ENCODE measurements at places on chromosomes 4 and X.

- DNase-seq: no peak
These were observed 37.5 kb upstream of the FHDC1 start for GRCh38 chr4:152898606-152899005.

DNA sequence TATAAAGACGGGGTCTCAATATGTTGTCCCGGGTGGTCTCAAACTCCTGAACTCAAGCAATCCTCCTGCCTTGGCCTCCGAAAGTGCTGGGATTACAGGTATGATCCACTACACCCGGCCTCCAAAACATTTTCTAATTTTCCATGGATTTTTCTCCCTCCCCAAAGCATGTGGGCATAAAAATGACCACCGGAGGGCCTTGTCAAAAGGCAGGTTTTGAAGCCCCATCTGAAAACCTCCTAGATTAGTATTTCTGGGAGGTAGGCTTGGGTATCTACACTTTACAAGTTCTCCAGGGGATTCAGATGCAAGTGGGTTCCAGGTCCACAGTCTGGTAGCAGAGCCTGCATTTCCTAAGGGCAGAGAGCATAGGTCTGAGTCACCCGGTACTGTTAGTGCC is 1.4 kb upstream of the GPR173 start:
- DNase-seq: no peak

GRCh38 chr4:124866301-124866700 is 153.8 kb upstream of the ANKRD50 start:
- DNase-seq: no peak

GRCh38 chr4:92304121-92304520 is 355 bp downstream of the GRID2 start:
- no peak for DNase-seq

GRCh38 chr4:11488657-11489452 is 60.2 kb upstream of the HS3ST1 start:
- DNase-seq: no peak

DNA sequence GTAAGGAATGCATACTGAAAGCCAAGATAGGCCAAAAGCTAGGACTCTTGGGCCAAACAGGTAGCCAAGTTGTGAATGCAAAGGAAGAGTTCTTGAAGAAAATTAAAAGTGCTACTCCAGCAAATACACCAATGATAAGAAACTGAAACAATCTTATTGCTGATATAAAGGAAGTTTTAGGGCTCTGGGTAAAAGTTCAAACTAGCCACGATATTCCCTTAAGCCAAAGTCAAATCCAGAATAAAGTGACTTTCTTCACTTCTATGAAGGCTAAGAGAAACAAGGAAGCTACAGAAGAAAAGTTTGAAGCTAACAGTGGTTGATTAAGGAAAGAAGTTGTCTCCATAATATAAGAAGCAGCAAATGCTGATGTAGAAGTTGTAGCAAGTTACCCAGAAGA is 397.6 kb downstream of the PACRGL start:
- no peak for DNase-seq

- DNase-seq: no peak
These were observed 2.4 kb upstream of the NSUN7 start for GRCh38 chr4:40747207-40747835.

DNA sequence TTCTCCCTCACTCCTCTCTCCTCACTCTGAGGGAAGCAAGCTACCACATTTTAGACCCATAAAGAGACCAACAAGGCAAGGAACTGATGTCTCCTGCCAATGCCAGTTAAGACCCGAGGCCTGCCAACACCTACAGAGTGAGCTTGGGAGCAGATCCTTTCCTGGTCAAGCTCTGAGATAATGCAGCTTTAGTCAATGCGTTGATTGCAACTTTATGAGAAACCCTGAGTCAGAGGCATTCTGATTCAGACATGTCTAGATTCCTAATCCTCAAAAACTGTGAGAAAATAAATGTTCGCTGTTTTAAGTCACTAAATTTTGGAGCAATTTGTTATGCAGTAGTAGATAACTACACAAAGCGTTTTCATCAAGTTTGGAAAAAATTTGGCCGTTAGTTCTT is 115.5 kb downstream of the JADE1 start:
- no peak for DNase-seq

DNA sequence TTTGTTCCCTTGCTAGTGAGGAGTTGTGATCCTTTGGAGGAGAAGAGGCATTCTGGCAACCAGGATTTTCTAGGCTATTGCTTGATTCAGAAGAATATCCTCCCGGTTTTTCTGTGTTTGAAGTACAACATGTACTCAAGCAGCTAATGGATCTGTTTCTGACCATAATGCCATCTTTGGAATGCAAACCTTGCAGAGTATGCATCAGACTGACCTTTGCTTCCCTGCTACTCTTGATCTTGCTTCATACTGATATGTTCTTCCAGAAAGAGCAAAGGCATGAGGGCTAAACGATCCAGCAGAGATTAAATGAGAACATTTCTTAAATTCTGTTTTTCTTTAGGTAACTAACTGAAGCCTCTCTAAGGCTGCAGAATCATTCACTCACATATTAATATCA is 265.4 kb upstream of the SLC7A11 start:
- no peak for DNase-seq

DNA sequence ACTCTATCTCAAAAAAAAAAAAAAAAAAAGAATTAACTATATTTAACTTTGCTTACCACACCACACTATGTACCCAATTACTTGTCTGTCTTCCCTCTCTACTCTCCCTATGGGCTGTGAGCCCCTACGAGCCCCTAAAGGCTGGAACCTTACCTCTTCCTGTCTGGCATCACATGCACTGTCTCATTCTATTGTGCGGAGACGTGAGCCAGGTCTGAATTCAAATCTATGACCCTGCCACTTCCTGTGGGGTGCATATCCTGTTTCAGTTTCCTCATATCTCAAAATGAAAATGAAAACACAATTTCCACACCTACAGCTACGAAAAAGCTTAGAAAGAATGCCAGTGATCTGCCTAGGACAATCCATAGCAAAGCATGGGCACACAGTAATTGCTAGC is 42.9 kb upstream of the HS3ST1 start:
- no peak for DNase-seq

DNA sequence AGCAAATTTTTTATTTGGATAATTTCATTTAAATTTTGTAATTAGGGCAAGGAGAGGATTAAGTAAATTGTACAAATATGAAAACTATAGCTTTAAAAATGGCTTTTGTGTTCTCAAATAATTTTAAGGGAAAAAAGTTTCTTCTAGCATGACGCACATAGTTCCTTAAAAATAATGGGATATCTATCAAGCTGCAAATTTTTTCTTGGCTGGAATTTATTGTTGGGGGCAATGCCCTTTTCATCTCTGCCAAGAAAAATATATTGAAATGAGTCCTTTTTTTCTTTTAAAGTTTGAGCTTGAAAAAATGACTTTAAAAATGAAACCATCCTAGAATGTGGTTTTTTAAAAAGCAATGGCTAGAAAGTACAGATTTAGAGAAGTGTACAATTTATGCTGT is 154.4 kb upstream of the UGT8 start:
- DNase-seq: no peak

- DNase-seq: no peak
These were observed 116.2 kb downstream of the SMIM20 start for GRCh38 chr4:26030260-26030667.

- DNase-seq: no peak
These were observed 55.0 kb downstream of the EFNB1 start for GRCh38 chrX:68883800-68884199.

DNA sequence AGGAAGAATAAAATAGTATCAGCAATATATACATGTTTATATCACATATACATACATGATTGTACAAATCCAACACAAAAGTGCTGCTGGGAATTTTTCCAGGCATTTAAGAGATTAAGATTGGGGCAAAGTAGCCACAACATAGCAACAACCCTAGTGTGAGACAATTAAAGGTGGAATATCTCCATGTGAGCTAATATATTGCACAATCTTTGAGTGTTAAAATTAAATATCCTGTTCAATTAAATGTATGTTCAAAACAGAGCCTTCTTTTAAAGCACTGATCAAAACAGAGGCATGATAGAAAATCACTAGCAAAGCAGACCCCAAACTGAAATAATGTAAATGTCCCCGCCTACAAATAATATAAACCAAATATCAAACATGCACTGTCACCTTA is 97.6 kb downstream of the GABRB1 start:
- DNase-seq: no peak

GRCh38 chr4:149140841-149141240 is 674.8 kb downstream of the IQCM start:
- DNase-seq: peak; percentile 25

- DNase-seq: no peak
These were observed 42.6 kb downstream of the C4orf51 start for GRCh38 chr4:145722561-145722960.

DNA sequence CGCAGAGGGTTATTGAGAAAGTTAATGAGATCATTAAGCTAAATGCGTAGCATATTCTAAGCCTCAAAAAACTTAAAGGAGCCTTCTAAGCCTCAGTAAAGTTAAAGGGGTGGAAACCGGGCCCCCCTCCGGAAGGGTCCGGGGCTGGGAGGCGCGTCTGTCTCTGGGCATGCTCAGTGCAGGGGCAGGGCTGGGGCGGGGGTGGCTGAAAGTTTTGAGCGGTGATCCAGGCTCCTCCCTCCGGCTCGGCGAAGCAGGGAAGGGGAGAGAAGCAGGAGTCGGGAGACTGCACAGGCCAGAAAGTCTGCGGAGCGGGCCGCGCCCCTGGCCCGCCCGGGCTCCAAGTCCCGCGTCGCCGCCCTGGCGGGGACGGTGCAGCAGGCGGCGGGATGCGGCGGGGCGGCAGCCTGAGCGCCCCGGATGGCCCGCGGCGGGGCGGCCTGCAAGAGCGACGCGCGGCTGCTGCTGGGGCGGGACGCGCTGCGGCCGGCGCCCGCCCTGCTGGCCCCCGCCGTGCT is at the start of gene EVC:
Gene EVC, plus strand, starts transcription at position 241 of the 518 bp plus-strand sequence. Its CDS starts 180 bp downstream, at position 421.
- DNase-seq: peak; percentile 18

DNA sequence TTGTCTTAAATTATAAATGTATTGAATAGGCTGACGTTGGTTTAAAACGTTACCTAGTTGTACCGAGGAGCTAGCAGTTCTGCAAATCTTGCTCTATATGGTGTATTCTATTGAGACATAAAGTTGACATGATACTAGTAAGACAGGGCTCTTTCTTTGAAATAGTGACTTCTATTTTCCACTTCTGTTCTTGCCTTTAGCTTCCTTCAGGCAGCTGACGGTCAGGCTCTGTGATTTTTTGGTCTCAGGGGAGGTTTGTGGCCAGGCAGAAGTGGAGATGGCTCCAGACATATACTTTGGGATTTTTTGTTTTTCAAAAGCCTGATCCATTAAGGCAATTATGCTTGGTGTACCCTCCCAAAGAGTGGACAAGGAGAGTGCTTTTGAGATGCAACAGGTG is 95.2 kb downstream of the SLC34A2 start:
- DNase-seq: no peak

GRCh38 chrX:13854003-13854402 is 37.1 kb upstream of the GPM6B start:
- DNase-seq: no peak

- peak; percentile 58 for DNase-seq
These were observed at the start of gene STOX2 for GRCh38 chr4:183905081-183905592. Gene STOX2 (plus strand): TSS chr4:183905307. CDS start chr4:183906791, 1,484 bp downstream.

- DNase-seq: no peak
These were observed 1.9 kb upstream of the RAB33B start for GRCh38 chr4:139451997-139452396.

DNA sequence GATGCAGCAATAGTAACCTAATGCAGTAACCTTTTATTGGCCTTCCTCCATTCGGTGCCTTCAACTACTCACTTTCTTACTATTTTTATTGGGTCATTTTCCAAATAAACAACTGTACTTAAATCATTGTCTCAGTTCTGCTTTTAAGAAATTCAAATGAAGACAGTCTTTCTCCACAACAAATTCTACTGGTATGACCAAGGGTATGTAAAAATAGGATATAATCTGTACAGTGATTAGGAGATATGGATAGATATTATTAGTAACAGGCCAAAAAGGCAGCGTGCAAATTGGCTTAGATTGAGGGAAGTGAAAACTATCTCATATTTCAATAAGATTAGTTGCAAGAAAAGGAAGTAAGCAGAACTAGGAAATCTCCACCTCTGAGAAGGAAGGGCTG is 177.4 kb upstream of the PPP1R2C start:
- DNase-seq: no peak

GRCh38 chr4:96763546-96763945 is 923.7 kb downstream of the PDHA2 start:
- DNase-seq: no peak

GRCh38 chr4:92714640-92715039 is 410.9 kb downstream of the GRID2 start:
- no peak for DNase-seq

- no peak for DNase-seq
These were observed 111.4 kb downstream of the CPZ start for GRCh38 chr4:8703857-8704495.

GRCh38 chrX:17563515-17563914 is 173.8 kb upstream of the SCML1 start:
- no peak for DNase-seq

DNA sequence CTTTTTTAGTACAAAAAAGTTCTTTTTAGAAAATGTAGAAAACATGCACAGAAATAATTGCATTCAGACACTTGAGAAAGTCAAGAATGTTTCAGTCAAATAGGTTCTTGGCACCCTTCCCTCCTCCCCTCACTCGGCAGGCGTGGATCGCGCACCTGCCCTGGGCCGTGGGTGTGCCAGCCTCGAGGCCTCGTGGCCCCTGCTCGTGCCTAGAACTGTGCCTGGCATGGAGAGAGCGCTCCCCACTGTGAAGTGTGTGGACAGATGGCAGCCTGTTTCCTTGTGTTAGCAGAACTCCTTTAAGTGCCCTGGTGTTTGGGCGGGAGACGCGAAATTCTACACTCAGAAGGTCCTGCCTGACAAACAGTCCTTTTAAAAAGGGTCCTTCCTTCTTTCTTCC is 14.7 kb downstream of the RGS12 start:
- DNase-seq: no peak

DNA sequence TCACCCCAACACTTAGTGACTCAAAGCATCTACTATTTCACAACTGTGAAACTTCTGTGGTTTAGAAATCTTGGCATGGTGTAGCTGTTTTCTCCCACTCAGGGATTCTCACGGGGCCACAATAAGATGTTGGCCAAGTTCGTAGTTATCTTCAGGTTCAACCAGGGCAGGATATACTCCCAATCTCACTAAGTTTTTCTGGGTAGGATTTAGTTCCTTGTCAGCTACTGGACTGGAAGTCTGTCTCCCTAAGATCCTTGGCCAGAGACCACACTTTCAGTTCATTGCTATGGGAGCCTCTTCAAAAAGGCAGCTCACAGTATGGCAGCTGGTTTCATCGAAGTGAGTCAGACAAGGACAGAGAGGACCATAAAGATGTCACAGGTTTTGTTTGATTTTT is 111.7 kb upstream of the PDHA2 start:
- no peak for DNase-seq

DNA sequence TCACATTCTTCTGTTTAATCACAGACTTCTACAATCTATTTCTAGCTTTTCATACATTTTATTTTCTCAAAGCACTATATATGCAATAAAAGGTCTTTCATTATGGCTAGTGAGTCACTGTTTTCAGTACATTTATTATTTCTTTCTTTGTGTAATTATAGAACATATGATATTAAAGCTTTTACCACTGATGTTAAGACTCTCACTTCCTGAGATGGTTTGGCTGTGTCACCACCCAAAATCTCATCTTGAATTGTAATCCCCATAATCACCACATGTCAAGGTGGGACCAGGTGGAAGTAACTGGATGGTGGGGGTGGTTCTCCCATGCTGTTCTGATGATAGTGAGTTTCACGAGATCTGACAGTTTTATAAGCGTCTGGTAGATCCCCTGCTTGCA is 41.9 kb downstream of the UBA6 start:
- no peak for DNase-seq

GRCh38 chr4:68373513-68373912 is 23.6 kb upstream of the YTHDC1 start:
- DNase-seq: no peak

GRCh38 chrX:120740072-120740471 is 110.2 kb upstream of the C1GALT1C1 start:
- DNase-seq: no peak
